Thoracic aorta (tissue), 2 donors: ENCODE measurements at places on chromosomes 2 and 18. TPM values are rescaled to one million over a fixed set of nuclear protein-coding genes. Genes with fewer than 3 reads are reported as not detected.

GRCh38 chr2:179588486-179589145, 272.8 kb downstream of the ZNF385B start:
- H3K4me3 ChIP-seq, result no peak overlapping the region
- H3K27ac ChIP-seq, result no peak overlapping the region
- DNase-seq, result no peak

- H3K36me3 ChIP-seq, result peaks cover 52% of the 10 kb centered on the region
- no peak for DNase-seq
- H3K27ac ChIP-seq, result no peak overlapping the region
- no peak overlapping the region for H3K4me3 ChIP-seq
- H3K4me1 ChIP-seq, result no peaks in the 10 kb centered on the region
Observed at GRCh38 chr2:233271693-233272092, 20.2 kb downstream of the ATG16L1 start.

GRCh38 chr2:226647621-226648518, 151.8 kb downstream of the IRS1 start:
- H3K4me3 ChIP-seq, result no peak overlapping the region
- no peaks in the 10 kb centered on the region for H3K27me3 ChIP-seq
- H3K36me3 ChIP-seq, result no peaks in the 10 kb centered on the region
- H3K4me1 ChIP-seq, result peaks cover 11% of the 10 kb centered on the region
- DNase-seq, result no peak

RBM44 gene
- 1.6 TPM for total RNA-seq

DNA sequence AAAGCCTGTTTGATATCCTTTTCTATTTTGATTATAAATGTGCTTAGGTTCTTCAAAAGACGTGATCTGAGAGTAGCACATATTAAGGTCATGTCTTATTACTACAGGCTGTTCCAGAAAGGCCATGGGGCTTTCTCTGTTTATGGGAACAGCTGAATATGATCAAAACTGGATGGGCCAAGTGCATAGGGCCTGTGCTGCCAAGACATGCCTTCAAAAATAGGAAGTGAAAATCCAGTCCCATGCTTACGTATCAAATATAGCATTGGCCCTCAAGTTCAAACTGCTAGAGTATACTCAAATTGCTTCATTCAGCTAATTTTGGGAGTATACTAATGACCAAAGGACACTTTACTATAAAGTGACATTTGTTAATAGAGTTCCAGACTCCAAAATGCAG, 24.1 kb downstream of the SLC25A52 start:
- H3K27me3 ChIP-seq, result no peaks in the 10 kb centered on the region
- no peaks in the 10 kb centered on the region for H3K36me3 ChIP-seq
- no peak overlapping the region for H3K27ac ChIP-seq
- no peak overlapping the region for H3K4me3 ChIP-seq
- no peak for DNase-seq

DNA sequence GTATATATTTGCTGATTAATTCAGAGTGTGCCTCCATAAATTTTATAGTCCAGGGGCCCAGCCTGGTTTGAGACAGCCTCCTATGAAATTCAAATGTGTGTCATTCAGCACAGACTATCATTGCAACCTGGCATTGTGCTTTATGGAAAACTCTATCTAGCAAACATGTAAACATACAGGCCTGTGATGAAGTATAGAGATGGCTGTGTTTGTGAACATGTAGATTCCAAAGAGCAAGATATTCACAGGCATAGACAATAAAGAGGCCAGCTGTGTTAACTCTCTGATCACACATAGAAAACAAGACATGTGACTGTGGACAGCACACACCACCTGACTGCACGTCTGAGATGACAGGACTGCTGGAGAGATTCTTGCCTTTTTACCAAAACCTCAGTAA, 297.9 kb downstream of the EN1 start:
- H3K4me3 ChIP-seq, result no peak overlapping the region
- H3K36me3 ChIP-seq, result no peaks in the 10 kb centered on the region
- no peaks in the 10 kb centered on the region for H3K27me3 ChIP-seq
- no peak overlapping the region for H3K27ac ChIP-seq
- no peak for DNase-seq

DNA sequence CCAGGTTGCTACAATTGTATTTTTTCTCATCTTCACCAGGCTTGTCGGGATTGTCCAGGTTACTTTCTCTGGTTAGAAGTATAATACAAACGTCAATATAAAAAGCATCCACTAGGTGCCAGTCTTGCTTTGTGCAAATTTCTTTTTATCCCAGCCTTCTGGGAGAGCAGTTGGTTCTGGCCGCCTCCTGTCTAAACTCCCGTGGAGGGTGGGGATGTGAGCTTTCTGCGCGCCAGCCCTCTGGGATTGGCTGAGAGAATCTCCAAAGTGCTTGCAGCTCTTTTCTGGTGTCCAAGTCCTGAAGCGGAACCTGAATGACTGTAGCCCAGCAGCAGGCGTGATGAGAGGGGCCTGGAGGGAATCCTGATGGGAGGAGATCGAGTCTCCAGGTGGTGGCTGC, 22.4 kb upstream of the TOGARAM2 start:
- no peaks in the 10 kb centered on the region for H3K27me3 ChIP-seq
- no peaks in the 10 kb centered on the region for H3K4me1 ChIP-seq
- H3K4me3 ChIP-seq, result no peak overlapping the region
- H3K27ac ChIP-seq, result no peak overlapping the region
- no peak for DNase-seq

GRCh38 chr18:22504251-22505030, 86.7 kb upstream of the CTAGE1 start:
- no peaks in the 10 kb centered on the region for H3K27me3 ChIP-seq
- H3K4me1 ChIP-seq, result no peaks in the 10 kb centered on the region
- H3K36me3 ChIP-seq, result no peaks in the 10 kb centered on the region
- H3K27ac ChIP-seq, result peak overlapping the region; percentile 5
- DNase-seq, result no peak

CPO gene
- not detected for total RNA-seq

- H3K4me3 ChIP-seq, result peak overlapping the region; percentile 56
- H3K36me3 ChIP-seq, result no peaks in the 10 kb centered on the region
- no peak for DNase-seq
- peaks cover 25% of the 10 kb centered on the region for H3K4me1 ChIP-seq
Observed at GRCh38 chr2:176096986-176097819, 2.4 kb upstream of the HOXD12 start.
